Cardiac ventricle fibroblast (primary cell): ENCODE measurements at places on chromosomes 13 and 19. TPM values are rescaled to one million over a fixed set of nuclear protein-coding genes. Genes with fewer than 3 reads are reported as not detected.

ZNF667 gene
- 6.2 and 8.8 TPM in 2 replicates for total RNA-seq

KLK15 gene
- not detected in 2 replicates for total RNA-seq

NLRP4 gene
- total RNA-seq, result not detected in 2 replicates

NTF4 gene
- total RNA-seq, result not detected in 2 replicates

ZNF100 gene
- total RNA-seq, result 2.4 and 3.1 TPM in 2 replicates

GJB6 gene
- total RNA-seq, result not detected in 2 replicates

SKA3 gene
- 2.8 and 4.6 TPM in 2 replicates for total RNA-seq

IGFL3 gene
- total RNA-seq, result not detected in 2 replicates

OVOL3 gene
- total RNA-seq, result not detected in 2 replicates

ZNF571 gene
- total RNA-seq, result 2.2 and 3.6 TPM in 2 replicates

FCHO1 gene
- 0.50 and 0.68 TPM in 2 replicates for total RNA-seq

CATSPERD gene
- not detected in 2 replicates for total RNA-seq

TEX29 gene
- total RNA-seq, result not detected in 2 replicates

POLR2E gene
- total RNA-seq, result 191 and 315 TPM in 2 replicates

SIGLECL1 gene
- total RNA-seq, result not detected in 2 replicates

SCAMP4 gene
- total RNA-seq, result 112 and 131 TPM in 2 replicates

IGFL1 gene
- not detected in 2 replicates for total RNA-seq

MAST1 gene
- 0.19 and 1.3 TPM in 2 replicates for total RNA-seq

FXYD5 gene
- total RNA-seq, result 61.2 and 76.9 TPM in 2 replicates
